ENCODE measurements at places on chromosomes 4 and X. TPM values are rescaled to one million over a fixed set of nuclear protein-coding genes. Genes with fewer than 3 reads are reported as not detected.

PAGE5 gene
- total RNA-seq, result not detected

STOX2 gene
- total RNA-seq, result 0.73 TPM

MAGEA1 gene
- not detected for total RNA-seq

EVC2 gene
- total RNA-seq, result 12.7 TPM

NPNT gene
- 0.29 TPM for total RNA-seq
